Camera-type eye (tissue), 1 donor: ENCODE measurements at places on chromosomes 7 and 10. TPM values are rescaled to one million over a fixed set of nuclear protein-coding genes. Genes with fewer than 3 reads are reported as not detected.

Gene HOGA1
- total RNA-seq, result 1.6 TPM

Gene CFAP43
- total RNA-seq, result 6.3 TPM

Gene GFRA1
- total RNA-seq, result 62.2 TPM

Gene CCDC172
- not detected for total RNA-seq

Gene PRR15
- not detected for total RNA-seq

Gene SPACDR
- not detected for total RNA-seq

Gene NCF1
- total RNA-seq, result 1.6 TPM

Gene DYDC2
- 2.3 TPM for total RNA-seq

Gene NYAP1
- total RNA-seq, result 6.0 TPM

Gene SPDYE1
- not detected for total RNA-seq
